Esophagus squamous epithelium (tissue), 5 donors: ENCODE measurements at places on chromosomes 13 and 19. TPM values are rescaled to one million over a fixed set of nuclear protein-coding genes. Genes with fewer than 3 reads are reported as not detected.

GRCh38 chr19:4911786-4912672 is 2.7 kb downstream of the UHRF1 start:
- peaks cover 32% of the 10 kb centered on the region for H3K4me1 ChIP-seq
- H3K36me3 ChIP-seq: no peaks in the 10 kb centered on the region
- peaks cover 13% of the 10 kb centered on the region for H3K27me3 ChIP-seq
- no peak for DNase-seq

DNA sequence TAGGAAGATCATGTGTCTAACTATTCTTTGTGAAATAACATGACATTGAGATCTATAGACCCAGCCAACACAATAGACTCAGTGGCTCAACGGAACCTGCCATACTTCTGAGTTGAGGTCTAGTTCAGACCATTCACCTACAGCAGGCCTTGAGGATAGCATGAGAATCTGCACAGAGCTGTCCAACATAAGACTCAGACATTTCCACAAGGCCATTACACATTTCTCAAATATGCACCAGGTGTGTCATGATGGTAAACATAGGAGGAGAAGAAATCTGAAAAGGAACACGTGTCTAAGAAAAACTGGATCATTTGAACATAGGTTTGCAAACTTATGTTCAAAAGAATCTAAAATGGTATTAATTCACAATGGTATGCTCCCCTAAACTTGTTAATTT is 421.4 kb downstream of the SLITRK6 start:
- H3K27me3 ChIP-seq: no peaks in the 10 kb centered on the region
- DNase-seq: no peak
- H3K36me3 ChIP-seq: no peaks in the 10 kb centered on the region
- H3K27ac ChIP-seq: no peak overlapping the region

DNA sequence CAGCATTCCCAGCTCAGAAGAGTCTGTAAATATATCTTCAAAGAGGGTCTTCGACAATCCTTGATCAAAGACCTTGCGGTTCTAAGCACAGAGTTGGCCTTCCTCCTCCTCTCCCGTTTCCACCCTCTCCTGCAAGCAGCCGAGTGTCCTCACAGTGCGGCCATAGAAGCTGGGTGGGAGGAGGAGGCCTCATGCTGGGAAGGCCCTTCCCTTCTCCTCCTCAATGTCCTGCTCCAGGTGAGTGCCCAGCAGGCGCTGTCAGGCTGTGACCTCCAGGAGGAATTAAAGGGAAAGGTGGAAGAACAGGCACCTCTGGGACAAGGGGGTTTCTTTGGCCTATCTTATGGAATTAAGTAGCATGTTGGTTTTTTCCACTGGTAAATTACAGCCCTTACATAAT is 674.2 kb upstream of the ARGLU1 start:
- H3K4me1 ChIP-seq: no peaks in the 10 kb centered on the region
- H3K4me3 ChIP-seq: no peak overlapping the region
- no peak overlapping the region for H3K27ac ChIP-seq
- H3K36me3 ChIP-seq: no peaks in the 10 kb centered on the region
- H3K27me3 ChIP-seq: no peaks in the 10 kb centered on the region

- H3K27me3 ChIP-seq: no peaks in the 10 kb centered on the region
- no peaks in the 10 kb centered on the region for H3K4me1 ChIP-seq
- no peak overlapping the region for H3K4me3 ChIP-seq
Measured at GRCh38 chr13:44244288-44244687, 129.3 kb upstream of the SERP2 start.

Gene SOX21
- total RNA-seq: 11.6 TPM

GRCh38 chr13:27551562-27551961 is 68.8 kb downstream of the LNX2 start:
- no peak overlapping the region for H3K27ac ChIP-seq
- no peaks in the 10 kb centered on the region for H3K27me3 ChIP-seq
- peaks cover 4% of the 10 kb centered on the region for H3K36me3 ChIP-seq
- no peak for DNase-seq

DNA sequence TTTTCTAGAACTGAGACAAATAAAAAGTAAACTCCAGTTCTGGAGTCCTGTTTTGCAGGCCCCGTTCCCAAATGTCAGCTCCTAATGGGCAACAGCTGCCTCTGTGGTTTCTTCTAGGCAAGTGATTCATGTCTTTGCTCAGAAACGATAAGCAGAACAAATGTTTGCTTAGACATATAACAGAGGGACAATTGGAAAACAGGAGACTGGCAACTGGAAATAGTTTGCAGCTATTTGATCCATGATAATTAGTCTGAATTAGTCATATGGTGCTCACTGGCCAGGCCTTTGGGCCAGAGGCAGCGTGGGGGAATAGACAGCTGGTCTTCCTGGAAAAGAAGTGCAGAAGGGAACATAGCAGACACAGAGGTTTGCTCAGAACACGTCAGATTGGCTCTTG is 29.2 kb upstream of the TSHZ3 start:
- H3K27me3 ChIP-seq: no peaks in the 10 kb centered on the region
- H3K4me3 ChIP-seq: no peak overlapping the region
- peak overlapping the region; percentile 11 for H3K27ac ChIP-seq
- no peak for DNase-seq

GRCh38 chr19:5572556-5573286 is 5.0 kb upstream of the TINCR start:
- H3K4me3 ChIP-seq: no peak overlapping the region
- no peaks in the 10 kb centered on the region for H3K27me3 ChIP-seq
- H3K36me3 ChIP-seq: no peaks in the 10 kb centered on the region
